Stimulated activated CD8-positive, alpha-beta memory T cell treated with anti-CD3 and anti-CD28 coated beads, Interleukin-4, amount 100 ng/mL, for 1 hour (primary cell): ENCODE measurements at places on chromosomes 7 and 10.

DNA sequence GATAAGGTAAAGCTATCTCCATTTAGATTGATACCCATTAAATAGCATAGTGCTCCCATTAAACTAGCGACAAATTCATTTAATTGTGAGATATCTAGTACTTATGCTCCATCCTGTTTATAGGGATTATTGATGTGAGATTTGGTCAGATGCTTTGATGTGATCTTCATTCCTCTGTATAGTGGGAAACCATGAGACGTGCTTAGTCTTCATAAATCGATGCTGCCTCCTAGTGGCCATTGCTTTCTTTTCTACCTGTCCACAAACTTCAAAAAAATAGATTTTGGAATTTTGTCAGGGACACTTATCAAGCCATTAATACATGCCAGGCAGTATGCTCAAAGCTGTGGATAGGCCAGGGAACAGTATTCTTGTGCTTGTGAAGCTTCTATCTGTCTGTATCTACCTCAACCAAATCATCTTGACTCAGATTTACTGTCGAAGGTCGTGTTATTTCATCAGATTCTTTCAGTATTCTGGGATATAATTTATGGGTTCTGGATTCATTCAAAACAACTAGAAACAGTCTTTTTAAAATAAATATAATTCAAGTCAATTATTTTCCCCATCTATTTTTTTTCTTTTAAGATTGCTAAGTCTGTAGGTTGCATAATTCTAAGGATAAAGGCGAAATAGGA lies 12.0 kb downstream of the LSM8 start:
- peak; percentile 27 for DNase-seq

DNA sequence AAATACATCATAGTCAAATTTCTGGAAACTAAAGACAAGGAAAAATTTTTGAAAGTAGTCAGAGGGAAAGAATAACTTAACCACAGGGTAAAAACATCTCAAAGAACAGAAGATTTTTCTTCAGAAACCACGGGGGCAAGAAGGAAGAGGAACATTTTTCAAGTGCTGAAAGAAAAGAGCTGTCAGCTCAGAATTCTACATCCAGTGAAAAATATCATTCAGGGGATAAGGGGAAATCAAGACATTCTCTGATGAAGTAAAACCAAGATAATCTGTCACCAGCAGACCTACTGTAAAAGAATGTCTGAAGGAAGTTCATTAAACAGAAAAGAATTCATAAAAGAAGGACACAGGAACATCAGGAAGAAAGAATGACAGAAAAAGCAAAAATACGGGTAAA lies 111.2 kb upstream of the TMEM72 start:
- no peak for DNase-seq

GRCh38 chr10:16674147-16674703 lies 143.0 kb downstream of the RSU1 start:
- DNase-seq = no peak

DNA sequence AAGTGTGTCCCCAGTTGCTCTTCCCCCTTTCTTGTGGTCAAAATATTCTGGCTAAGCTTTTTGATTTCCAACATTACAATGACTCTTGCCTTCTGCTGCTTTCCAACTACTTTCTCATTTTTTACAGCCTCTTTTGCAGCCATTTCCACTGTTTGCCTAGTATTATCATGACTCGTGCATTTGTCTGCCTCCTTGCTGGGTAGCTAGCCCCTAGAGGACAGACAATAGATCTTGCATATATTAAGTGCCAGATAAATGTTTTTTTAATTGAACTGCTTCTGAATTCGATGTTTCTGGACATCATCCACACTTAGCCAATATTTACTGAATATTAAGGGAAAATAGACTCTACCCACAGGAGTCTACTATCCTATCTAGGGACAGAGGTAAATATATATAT lies 124.5 kb downstream of the POU6F2 start:
- no peak for DNase-seq

- peak; percentile 27 for DNase-seq
Observed at GRCh38 chr10:113563306-113564088, 10.6 kb downstream of the HABP2 start.

- no peak for DNase-seq
Observed at GRCh38 chr10:75276069-75276872, 40.5 kb upstream of the COMTD1 start.
